ENCODE measurements at places on chromosomes 3 and 15. TPM values are rescaled to one million over a fixed set of nuclear protein-coding genes. Genes with fewer than 3 reads are reported as not detected.

FGF7 gene
- polyA plus RNA-seq, result not detected

CPNE9 gene
- 6.0 TPM for polyA plus RNA-seq

ARID3B gene
- 102 TPM for polyA plus RNA-seq

PRR20G gene
- polyA plus RNA-seq, result 0.67 TPM

DPPA4 gene
- polyA plus RNA-seq, result 395 TPM

CTXN2 gene
- 0.08 TPM for polyA plus RNA-seq

DLEC1 gene
- polyA plus RNA-seq, result 0.36 TPM

PFKFB4 gene
- polyA plus RNA-seq, result 20.1 TPM

WDR93 gene
- polyA plus RNA-seq, result 0.03 TPM

LIPH gene
- 0.06 TPM for polyA plus RNA-seq

QRICH1 gene
- polyA plus RNA-seq, result 136 TPM

MYH15 gene
- under 0.01 TPM for polyA plus RNA-seq

VWA5B2 gene
- polyA plus RNA-seq, result 0.53 TPM

ADCY5 gene
- polyA plus RNA-seq, result 48.9 TPM

RBP2 gene
- not detected for polyA plus RNA-seq

LYZL4 gene
- polyA plus RNA-seq, result not detected

KNG1 gene
- not detected for polyA plus RNA-seq

SCG5 gene
- 11.4 TPM for polyA plus RNA-seq

JAGN1 gene
- 51.6 TPM for polyA plus RNA-seq

GOLGA8G gene
- not detected for polyA plus RNA-seq

SLTM gene
- polyA plus RNA-seq, result 43.9 TPM

GOLGA8H gene
- polyA plus RNA-seq, result 0.26 TPM

KCNMB2 gene
- not detected for polyA plus RNA-seq
